Activated CD8-positive, alpha-beta memory T cell treated with anti-CD3 and anti-CD28 coated beads, Interleukin-2, amount 10 ng/mL, durations not matched to agents 7 days and 5 days (primary cell): ENCODE measurements at places on chromosomes 7 and 10. TPM values are rescaled to one million over a fixed set of nuclear protein-coding genes. Genes with fewer than 3 reads are reported as not detected.

- no peaks in the 10 kb centered on the region for H3K27me3 ChIP-seq
- peaks cover 57% of the 10 kb centered on the region for H3K36me3 ChIP-seq
- peaks cover 18% of the 10 kb centered on the region for H3K4me1 ChIP-seq
- H3K27ac ChIP-seq = no peak overlapping the region
- DNase-seq = no peak
- no peak overlapping the region for H3K4me3 ChIP-seq
Measured at GRCh38 chr7:106273009-106273668, 11.6 kb downstream of the NAMPT start.

Gene TAS2R3
- 0.75 TPM for total RNA-seq

Gene ANKRD61
- total RNA-seq = 0.47 TPM

Gene MKI67
- 418 TPM for total RNA-seq

- H3K36me3 ChIP-seq = no peaks in the 10 kb centered on the region
- H3K4me3 ChIP-seq = no peak overlapping the region
- no peak for DNase-seq
- no peak overlapping the region for H3K27ac ChIP-seq
Measured at GRCh38 chr7:39324139-39324760, 242.0 kb upstream of the YAE1 start.

DNA sequence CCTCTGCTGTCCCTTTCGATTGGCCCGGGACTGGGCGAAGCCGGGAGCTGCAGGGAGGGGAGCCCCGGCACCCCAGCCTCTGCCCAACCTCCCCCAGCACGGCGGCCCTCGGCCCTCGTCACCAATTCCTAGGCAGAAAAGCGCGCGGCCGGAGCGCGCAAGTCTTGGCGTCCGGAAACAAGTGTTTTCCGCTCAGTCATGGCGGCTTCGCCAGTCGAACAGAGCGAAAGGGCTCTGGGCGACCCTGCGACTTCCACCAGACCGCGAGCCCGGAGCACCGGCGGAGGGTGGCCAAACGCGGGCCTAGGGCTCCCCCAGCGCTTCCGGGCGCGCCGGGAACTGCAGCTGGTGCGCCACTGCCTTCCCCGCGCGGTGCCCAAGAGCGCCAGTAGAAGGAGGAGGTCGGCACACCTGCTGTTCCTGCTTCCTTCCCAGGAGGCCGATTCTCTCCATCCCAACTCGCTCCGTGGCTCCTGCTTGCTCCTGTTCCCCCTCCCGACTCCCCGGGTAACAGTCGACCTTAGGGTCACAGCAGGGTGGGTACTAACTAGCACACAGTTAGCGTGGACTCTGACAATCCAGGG lies 729.9 kb downstream of the ZWINT start:
- H3K4me3 ChIP-seq = no peak overlapping the region
- DNase-seq = no peak
- H3K27me3 ChIP-seq = peaks cover 20% of the 10 kb centered on the region
- H3K4me1 ChIP-seq = peaks cover 2% of the 10 kb centered on the region
- H3K27ac ChIP-seq = peak overlapping the region; percentile 68
- no peaks in the 10 kb centered on the region for H3K36me3 ChIP-seq

DNA sequence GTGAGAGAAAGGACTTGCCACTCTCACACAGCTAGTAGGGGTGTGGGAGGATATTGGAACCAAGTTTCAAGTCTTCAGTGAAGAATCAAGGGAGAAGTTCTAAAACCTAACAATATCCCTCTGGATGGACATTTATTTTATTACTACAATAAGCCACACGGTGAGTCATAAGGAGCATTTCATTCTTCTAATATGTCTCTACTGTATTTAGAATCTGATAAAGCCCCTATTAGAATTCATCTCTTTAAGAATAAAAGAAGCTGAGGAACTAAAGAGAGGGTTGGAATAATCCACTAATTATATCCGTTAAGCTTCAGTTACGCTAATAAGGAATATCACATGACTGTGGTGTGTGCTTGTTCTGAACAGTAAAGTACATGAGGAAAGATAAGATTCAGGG lies 40.9 kb upstream of the ATRNL1 start:
- no peaks in the 10 kb centered on the region for H3K4me1 ChIP-seq
- H3K36me3 ChIP-seq = no peaks in the 10 kb centered on the region
- no peak overlapping the region for H3K4me3 ChIP-seq
- DNase-seq = no peak
- peaks cover 27% of the 10 kb centered on the region for H3K27me3 ChIP-seq

- H3K4me1 ChIP-seq = no peaks in the 10 kb centered on the region
- H3K27ac ChIP-seq = no peak overlapping the region
- H3K27me3 ChIP-seq = no peaks in the 10 kb centered on the region
- DNase-seq = no peak
- no peaks in the 10 kb centered on the region for H3K36me3 ChIP-seq
Measured at GRCh38 chr7:40499718-40500117, 364.9 kb downstream of the SUGCT start.

DNA sequence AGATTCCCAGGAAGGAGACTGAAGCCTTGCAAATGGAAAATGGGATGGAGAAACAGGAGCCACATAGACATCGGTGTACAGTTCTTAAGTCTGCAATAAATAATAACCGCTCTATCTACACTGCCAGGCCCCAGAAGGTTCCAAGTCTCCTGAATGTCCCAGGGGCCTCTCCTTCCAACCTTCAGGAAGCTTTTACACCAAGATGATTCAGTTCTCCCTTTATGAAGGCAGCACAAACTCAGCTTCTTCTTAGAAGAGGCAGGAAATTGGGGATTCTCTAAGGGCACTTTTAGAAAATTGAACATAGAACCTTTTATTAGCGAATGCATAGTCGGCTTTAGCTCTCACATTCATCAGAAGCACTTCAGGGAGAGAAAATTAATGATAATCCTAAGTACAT lies 130.8 kb upstream of the LYZL1 start:
- no peak for DNase-seq
- H3K36me3 ChIP-seq = no peaks in the 10 kb centered on the region
- H3K4me1 ChIP-seq = no peaks in the 10 kb centered on the region
- H3K4me3 ChIP-seq = no peak overlapping the region

GRCh38 chr10:97445357-97445721 lies 467 bp downstream of the EXOSC1 start:
- no peak for DNase-seq
- peak overlapping the region; percentile 95 for H3K4me3 ChIP-seq
- H3K27ac ChIP-seq = peak overlapping the region; percentile 83
- H3K27me3 ChIP-seq = no peaks in the 10 kb centered on the region
- H3K4me1 ChIP-seq = peaks cover 47% of the 10 kb centered on the region
- peaks cover 13% of the 10 kb centered on the region for H3K36me3 ChIP-seq

Gene WEE2
- total RNA-seq = not detected

Gene DDC
- not detected for total RNA-seq

DNA sequence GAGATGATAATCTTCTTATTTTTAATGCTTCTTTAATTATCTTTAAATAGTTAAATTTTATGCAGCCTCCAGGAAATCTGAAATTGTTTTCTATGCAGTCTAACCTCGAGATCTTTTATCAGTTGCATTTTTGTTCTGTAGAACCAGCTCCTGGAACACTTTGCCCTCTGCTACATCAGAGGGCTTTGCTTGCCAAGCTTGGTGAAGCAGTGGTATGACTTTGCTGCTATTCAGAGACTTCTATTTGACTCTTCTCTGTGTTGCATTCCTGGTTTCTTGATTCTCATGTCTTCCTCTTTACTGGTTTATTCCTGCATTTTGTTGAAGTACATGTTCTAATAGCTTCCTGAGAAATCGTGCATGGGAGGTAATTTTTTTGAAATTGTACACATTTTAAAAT lies 163.7 kb upstream of the TMEM229A start:
- H3K27ac ChIP-seq = no peak overlapping the region
- H3K36me3 ChIP-seq = no peaks in the 10 kb centered on the region
- H3K4me3 ChIP-seq = no peak overlapping the region
- DNase-seq = no peak

GRCh38 chr10:66521506-66521905 lies 404.3 kb upstream of the LRRTM3 start:
- no peak overlapping the region for H3K4me3 ChIP-seq
- DNase-seq = no peak
- H3K27ac ChIP-seq = no peak overlapping the region
- H3K36me3 ChIP-seq = no peaks in the 10 kb centered on the region

Gene TMEM139
- total RNA-seq = 1.7 TPM
